ENCODE measurements at places on chromosomes 1 and 21. TPM values are rescaled to one million over a fixed set of nuclear protein-coding genes. Genes with fewer than 3 reads are reported as not detected.

The NUAK2 gene
- 3.9 TPM for total RNA-seq

The CYP4X1 gene
- 1.6 TPM for total RNA-seq

The EXTL1 gene
- 2.2 TPM for total RNA-seq

The FLG2 gene
- not detected for total RNA-seq

The ASAP3 gene
- total RNA-seq: 61.4 TPM

The ERICH3 gene
- 1.1 TPM for total RNA-seq

The GCSAML gene
- total RNA-seq: not detected

The FGR gene
- 12.8 TPM for total RNA-seq

The ETNK2 gene
- 14.0 TPM for total RNA-seq

The CLDN19 gene
- not detected for total RNA-seq

DNA sequence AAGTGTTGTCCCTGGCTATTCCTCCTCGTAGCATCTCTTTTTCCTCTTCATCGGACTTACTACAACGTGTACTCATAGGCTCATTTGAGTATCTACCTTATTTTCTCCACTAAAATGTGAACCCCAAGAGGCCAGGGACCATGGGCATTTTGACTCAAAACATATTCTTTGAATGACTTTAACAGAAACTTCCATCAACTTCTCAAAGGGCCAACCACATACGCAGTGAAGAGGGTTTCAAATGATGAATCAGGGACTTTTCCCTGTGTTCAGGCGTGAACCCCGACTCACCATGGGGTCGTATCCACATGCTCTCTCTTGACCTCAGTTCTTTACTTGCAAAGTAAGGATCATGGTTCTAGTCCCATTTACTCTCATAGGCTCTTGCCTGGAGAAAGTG, 20.2 kb upstream of the GPR137B start:
- H3K27ac ChIP-seq: no peak overlapping the region
- no peaks in the 10 kb centered on the region for H3K36me3 ChIP-seq
- H3K4me1 ChIP-seq: no peaks in the 10 kb centered on the region

- no peak overlapping the region for H3K4me3 ChIP-seq
- no peaks in the 10 kb centered on the region for H3K27me3 ChIP-seq
- H3K4me1 ChIP-seq: no peaks in the 10 kb centered on the region
- DNase-seq: no peak
Measured at GRCh38 chr1:74946388-74946787, 187.8 kb upstream of the LHX8 start.

- peaks cover 37% of the 10 kb centered on the region for H3K4me1 ChIP-seq
- no peak overlapping the region for H3K4me3 ChIP-seq
- no peaks in the 10 kb centered on the region for H3K27me3 ChIP-seq
- H3K27ac ChIP-seq: peak overlapping the region; percentile 4
Measured at GRCh38 chr1:218350801-218351266, 5.7 kb downstream of the TGFB2 start.

DNA sequence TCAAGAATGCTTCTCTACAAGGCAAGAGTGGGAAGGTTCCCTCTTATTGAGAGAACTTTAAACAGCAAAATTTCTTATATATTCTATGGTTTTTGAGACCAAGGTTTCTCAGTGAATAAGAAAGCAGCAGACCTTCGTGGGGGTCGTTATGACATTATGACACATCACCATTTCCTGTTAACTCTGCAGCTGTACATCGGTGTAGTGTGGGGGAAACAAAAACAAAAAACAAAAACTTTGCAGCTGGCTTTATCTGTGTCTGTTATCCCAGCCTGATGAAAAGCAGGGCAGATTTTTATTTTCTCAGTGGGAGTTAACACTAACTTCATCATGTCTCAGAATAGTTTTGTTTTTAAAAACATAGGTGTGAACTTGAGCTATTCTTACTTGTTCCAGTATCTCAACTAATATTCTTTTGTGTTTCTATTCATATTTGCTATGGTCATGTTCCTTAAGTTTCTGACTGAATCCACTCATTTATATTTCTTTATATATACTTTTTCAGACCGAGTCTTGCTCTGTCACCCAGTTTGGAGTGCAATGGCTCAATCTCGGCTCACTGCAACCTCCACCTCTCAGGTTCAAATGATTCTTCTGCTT, 2.1 kb downstream of the SDE2 start:
- H3K27me3 ChIP-seq: no peaks in the 10 kb centered on the region
- no peak overlapping the region for H3K27ac ChIP-seq
- no peak for DNase-seq
- H3K4me1 ChIP-seq: peaks cover 26% of the 10 kb centered on the region
- H3K4me3 ChIP-seq: no peak overlapping the region
- H3K36me3 ChIP-seq: peaks cover 31% of the 10 kb centered on the region

DNA sequence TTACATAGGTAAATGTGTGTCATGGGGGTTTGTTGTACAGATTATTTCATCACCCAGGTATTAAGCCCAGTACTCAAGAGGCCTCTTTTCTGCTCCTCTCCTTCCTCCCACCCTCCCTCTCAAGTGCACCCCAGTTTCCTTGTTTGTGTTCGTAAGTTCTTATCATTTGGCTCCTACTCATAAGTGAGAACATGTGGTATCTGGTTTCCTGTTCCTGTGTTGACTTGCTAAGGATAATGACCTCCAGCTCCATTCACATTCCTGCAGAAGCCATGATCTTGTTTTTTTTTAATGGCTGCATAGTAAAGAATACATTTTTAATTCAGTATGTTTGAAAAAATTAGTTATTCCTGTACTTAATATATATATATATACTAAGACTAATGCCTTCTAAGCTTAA, 107.7 kb downstream of the CLDN17 start:
- H3K4me3 ChIP-seq: no peak overlapping the region
- H3K27me3 ChIP-seq: no peaks in the 10 kb centered on the region
- no peaks in the 10 kb centered on the region for H3K36me3 ChIP-seq
- no peaks in the 10 kb centered on the region for H3K4me1 ChIP-seq
- H3K27ac ChIP-seq: no peak overlapping the region

DNA sequence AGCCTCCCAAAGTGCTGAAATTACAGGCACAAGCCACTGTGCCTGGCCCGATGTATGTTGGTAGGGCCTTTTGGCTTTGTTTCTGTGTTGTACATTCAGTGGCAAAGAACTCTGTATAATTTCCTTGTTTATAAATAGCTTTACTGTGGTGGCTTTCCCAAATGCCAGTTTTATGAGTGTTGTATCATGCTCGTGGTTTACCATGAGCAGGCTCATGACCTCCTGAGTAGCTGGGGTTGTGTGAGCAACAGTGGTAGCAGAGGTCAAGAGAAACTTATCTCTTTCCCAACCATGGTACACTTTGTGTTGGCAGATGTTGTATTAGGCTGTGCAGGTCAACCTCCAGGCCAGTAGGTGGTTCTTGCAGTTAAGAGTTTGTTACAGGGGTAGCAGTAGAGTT, 420.4 kb upstream of the BEND5 start:
- no peak overlapping the region for H3K4me3 ChIP-seq
- H3K36me3 ChIP-seq: no peaks in the 10 kb centered on the region
- peaks cover 6% of the 10 kb centered on the region for H3K27me3 ChIP-seq

GRCh38 chr1:95223110-95223509, 10.9 kb upstream of the RWDD3 start:
- no peak for DNase-seq
- H3K36me3 ChIP-seq: no peaks in the 10 kb centered on the region
- no peak overlapping the region for H3K4me3 ChIP-seq
- H3K27ac ChIP-seq: no peak overlapping the region
- no peaks in the 10 kb centered on the region for H3K27me3 ChIP-seq

DNA sequence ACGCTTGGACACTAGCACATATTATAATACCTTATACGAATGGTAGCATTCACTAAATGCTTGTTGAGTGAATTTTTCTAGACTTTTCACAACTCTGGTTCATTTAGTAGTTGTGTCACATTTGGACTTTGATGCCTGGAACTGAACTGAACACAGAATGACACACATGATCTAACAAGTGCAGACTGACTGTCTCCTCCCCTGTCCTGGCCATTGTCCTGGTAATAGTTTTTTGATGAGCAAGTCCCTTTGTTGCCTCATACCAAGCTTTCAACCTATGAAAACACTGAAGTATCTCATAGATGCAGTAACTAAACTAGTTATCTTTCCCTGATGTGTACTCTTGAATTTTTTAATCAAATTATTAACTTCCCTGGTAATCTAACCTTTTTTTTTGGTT, 66.4 kb downstream of the LRRC8D start:
- no peak for DNase-seq
- H3K4me3 ChIP-seq: no peak overlapping the region
- H3K36me3 ChIP-seq: no peaks in the 10 kb centered on the region
- no peaks in the 10 kb centered on the region for H3K27me3 ChIP-seq

- no peaks in the 10 kb centered on the region for H3K4me1 ChIP-seq
- no peaks in the 10 kb centered on the region for H3K27me3 ChIP-seq
- H3K4me3 ChIP-seq: no peak overlapping the region
- no peak overlapping the region for H3K27ac ChIP-seq
- H3K36me3 ChIP-seq: no peaks in the 10 kb centered on the region
- peak; percentile 4 for DNase-seq
Measured at GRCh38 chr1:65948609-65949229, 156.0 kb downstream of the PDE4B start.

DNA sequence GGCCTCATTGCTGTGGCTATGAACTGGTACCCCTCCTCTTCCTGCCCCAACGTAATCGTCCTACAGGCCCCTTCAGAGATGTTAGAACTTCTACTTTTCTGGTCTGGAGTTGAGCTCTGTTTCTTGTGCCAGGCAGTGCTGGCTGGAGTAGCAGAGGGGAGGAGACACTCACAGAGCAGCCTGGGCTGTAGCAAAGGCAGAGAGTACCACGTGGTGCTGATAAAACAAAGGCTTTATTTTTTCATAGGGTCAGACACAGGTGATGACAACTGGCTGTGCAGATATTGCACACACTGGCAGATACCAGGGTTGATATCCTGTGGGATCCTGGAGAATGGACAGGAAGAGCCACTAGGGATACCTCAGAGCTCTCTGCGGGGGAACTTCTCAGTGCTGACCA, 23.2 kb downstream of the CRCT1 start:
- H3K4me3 ChIP-seq: no peak overlapping the region
- no peak for DNase-seq
- no peak overlapping the region for H3K27ac ChIP-seq

- no peak for DNase-seq
- no peaks in the 10 kb centered on the region for H3K4me1 ChIP-seq
- no peak overlapping the region for H3K4me3 ChIP-seq
Measured at GRCh38 chr1:38576241-38576640, 283.3 kb downstream of the RRAGC start.

GRCh38 chr1:242800521-242800920, 276.0 kb upstream of the PLD5 start:
- no peaks in the 10 kb centered on the region for H3K4me1 ChIP-seq
- H3K36me3 ChIP-seq: no peaks in the 10 kb centered on the region
- no peak overlapping the region for H3K27ac ChIP-seq
- DNase-seq: no peak
- H3K4me3 ChIP-seq: no peak overlapping the region

DNA sequence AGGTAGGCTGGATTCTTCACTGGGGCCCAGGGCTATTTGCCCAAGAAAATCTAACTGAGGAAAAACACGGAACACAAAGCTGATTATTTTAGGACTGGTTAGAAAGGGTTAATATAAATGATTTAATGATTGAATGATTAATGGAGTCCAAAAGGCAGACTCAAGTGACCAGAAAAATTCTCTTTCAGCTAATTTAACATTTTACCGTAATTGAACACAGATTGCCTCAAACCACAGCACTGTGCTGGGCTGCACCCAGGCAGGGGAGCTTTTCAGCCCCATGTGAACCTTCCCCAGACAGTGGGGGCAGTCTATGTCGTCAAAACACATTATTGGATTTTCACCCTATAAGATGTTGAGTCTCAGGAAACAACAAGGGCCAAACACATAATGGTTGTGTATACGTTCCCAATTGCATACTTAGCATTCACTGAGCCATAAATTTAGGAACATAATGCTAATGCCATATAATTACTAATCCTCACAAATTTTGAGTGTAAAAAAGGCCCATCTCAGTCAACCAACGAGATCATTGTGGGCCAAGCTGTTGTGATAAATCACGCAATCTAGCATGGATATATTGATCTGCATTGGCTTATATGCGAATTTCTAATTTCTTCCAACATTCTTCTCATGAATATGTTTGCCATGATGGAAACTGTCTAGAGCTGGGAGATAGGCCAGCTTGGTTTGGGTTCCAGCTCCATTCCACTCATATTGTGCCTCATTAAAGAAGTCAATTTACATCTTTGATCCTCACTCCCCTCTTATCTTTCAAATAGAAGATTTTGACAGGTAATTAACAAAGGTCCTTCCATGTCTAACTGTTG, 27.7 kb downstream of the DSCAM start:
- H3K4me1 ChIP-seq: no peaks in the 10 kb centered on the region
- DNase-seq: no peak
- H3K36me3 ChIP-seq: no peaks in the 10 kb centered on the region
- H3K27me3 ChIP-seq: no peaks in the 10 kb centered on the region

GRCh38 chr1:107633596-107633995, 331.4 kb downstream of the VAV3 start:
- H3K4me3 ChIP-seq: no peak overlapping the region
- no peaks in the 10 kb centered on the region for H3K4me1 ChIP-seq
- no peak overlapping the region for H3K27ac ChIP-seq
- no peaks in the 10 kb centered on the region for H3K27me3 ChIP-seq
- no peak for DNase-seq
- no peaks in the 10 kb centered on the region for H3K36me3 ChIP-seq

DNA sequence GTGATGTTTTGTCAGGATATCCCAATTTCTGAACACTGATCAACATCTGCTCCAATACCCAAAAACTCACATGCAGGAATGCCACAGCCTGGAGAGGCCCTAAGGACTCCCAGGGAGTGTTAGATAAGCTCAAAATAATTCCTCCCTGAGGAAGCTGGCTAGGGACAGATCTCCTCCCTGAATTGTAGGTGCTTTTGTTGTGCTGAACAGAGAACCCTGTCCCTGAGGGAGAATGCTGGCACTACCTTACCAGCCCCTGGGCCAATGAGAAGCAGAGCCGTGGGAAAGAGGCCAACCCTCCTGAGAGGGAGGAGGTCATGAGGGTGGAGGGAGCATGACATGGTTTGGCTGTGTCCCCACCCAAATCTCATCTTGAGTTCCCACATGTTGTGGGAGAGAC, 73.6 kb upstream of the PTGFRN start:
- no peaks in the 10 kb centered on the region for H3K36me3 ChIP-seq
- no peak overlapping the region for H3K27ac ChIP-seq
- H3K4me1 ChIP-seq: no peaks in the 10 kb centered on the region

DNA sequence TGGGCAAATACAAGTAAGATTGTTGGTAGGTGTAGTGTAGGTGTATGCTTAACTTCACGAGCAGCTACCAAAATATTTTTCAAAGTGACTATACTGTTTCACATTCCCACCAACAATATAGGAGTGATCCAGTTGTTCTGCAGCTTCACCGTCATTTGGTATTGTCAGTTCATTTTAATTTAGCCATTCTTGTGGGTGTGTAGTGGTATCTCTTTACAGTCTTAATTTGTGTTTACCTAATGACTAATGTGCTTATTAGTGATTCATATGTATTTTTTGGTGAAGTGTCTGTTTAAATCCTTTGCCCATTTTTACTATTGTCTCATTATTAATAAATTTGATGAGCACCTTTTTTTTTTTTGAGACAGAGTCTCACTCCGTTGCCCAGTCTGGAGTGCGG, 35.4 kb downstream of the RCSD1 start:
- no peaks in the 10 kb centered on the region for H3K36me3 ChIP-seq
- peaks cover 19% of the 10 kb centered on the region for H3K4me1 ChIP-seq
- no peaks in the 10 kb centered on the region for H3K27me3 ChIP-seq
- H3K27ac ChIP-seq: no peak overlapping the region

GRCh38 chr1:234708700-234709395, 98.9 kb upstream of the IRF2BP2 start:
- H3K4me3 ChIP-seq: no peak overlapping the region
- no peaks in the 10 kb centered on the region for H3K36me3 ChIP-seq
- no peaks in the 10 kb centered on the region for H3K4me1 ChIP-seq
- no peaks in the 10 kb centered on the region for H3K27me3 ChIP-seq
- H3K27ac ChIP-seq: no peak overlapping the region
- DNase-seq: no peak

- H3K4me1 ChIP-seq: no peaks in the 10 kb centered on the region
- no peaks in the 10 kb centered on the region for H3K36me3 ChIP-seq
- no peaks in the 10 kb centered on the region for H3K27me3 ChIP-seq
- peak; percentile 29 for DNase-seq
- H3K4me3 ChIP-seq: no peak overlapping the region
Measured at GRCh38 chr1:185338719-185339622, 21.9 kb upstream of the IVNS1ABP start.

Measured in adrenal gland (tissue), 19 donors.